Ovary (tissue), 10 donors: ENCODE measurements at places on chromosomes 5 and 9. TPM values are rescaled to one million over a fixed set of nuclear protein-coding genes. Genes with fewer than 3 reads are reported as not detected.

The IPPK gene
- 7.2 TPM for total RNA-seq

The FOXD4L3 gene
- total RNA-seq: not detected

GRCh38 chr5:101160002-101160401 lies 256.9 kb upstream of the ST8SIA4 start:
- no peak for DNase-seq

DNA sequence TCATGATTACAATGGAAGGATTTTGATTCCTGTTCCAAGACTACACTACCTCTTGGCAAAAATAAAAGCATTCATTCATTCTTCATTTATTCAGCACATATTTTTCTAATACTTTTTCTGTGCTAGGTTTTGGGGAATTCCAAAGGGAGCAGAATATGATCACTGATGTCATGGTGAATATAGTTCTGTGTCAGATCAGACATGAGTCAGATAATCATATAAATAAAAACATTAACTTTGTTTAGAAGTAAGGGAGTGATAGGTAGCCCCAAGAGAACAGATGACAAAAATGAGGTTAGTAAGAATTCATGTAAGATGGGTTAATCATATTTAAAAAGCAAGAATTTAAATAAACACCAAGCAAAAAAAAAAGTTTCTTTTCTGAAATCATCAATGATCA lies 94.1 kb upstream of the RANBP6 start:
- no peak for DNase-seq

- DNase-seq: no peak
These were observed 35.1 kb downstream of the SPTAN1 start for GRCh38 chr9:128587453-128587852.

GRCh38 chr9:71761938-71762353 lies 6.4 kb downstream of the CEMIP2 start:
- no peak for DNase-seq

GRCh38 chr9:70387663-70388062 lies 26.8 kb downstream of the KLF9 start:
- DNase-seq: no peak

GRCh38 chr5:10671041-10672008 lies 89.7 kb downstream of the DAP start:
- no peak for DNase-seq

GRCh38 chr5:181231432-181231831 lies 8.4 kb downstream of the TRIM41 start:
- DNase-seq: no peak

DNA sequence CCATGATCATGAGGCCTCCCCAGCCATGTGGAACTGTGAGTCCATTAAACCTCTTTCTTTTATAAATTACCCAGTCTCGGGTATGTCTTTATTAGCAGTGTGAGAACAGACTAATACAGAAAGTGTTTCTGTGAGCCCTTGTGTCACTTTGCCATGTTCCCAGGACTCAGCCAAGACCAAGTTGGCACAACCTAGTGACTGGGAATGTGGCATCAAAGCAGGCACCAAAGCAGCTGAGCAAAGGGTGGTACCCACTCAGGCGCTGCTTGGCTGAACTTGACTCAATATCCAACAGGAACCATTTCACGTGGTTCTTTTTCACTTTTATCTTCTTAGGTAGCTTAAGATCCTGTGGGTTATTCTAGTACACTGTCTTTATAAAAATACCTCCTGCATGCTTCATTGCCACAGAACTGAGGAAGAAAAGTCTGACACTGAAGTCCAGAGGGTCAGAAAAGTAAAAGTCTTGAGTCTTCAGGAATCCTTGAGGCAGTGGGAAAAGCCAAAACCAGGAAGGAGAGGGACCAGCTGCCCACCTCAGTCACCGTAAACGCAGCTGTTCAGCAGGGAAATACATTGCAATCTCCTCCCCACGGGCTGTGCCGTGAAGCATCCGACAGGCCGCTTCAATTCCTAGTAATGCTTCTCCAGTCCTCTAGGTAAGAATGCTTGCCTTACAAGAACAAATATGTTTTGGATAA lies 90.5 kb upstream of the RETREG1 start:
- no peak for DNase-seq

DNA sequence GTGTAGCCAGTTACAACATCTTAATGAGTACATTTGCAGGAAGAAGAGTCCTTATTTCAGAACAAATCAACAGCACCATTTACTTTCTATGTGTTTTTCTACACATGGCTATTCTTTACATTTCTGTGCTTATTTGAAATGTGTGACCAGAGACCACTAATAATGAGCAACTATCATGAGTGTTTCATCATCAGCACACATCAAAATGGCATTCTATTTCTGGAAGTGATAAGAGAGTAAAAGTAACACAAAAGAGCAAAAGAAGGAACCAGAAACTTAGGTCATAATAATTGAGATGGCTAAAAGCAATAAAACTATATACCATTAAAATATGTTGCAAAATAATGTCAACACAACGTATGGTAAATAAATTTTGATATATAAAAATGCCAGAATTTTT lies 159.7 kb downstream of the PBX3 start:
- no peak for DNase-seq
